ENCODE measurements at places on chromosomes 11 and 22.

- DNase-seq, result no peak
Measured at GRCh38 chr22:18152519-18152918, 2.5 kb downstream of the USP18 start.

DNA sequence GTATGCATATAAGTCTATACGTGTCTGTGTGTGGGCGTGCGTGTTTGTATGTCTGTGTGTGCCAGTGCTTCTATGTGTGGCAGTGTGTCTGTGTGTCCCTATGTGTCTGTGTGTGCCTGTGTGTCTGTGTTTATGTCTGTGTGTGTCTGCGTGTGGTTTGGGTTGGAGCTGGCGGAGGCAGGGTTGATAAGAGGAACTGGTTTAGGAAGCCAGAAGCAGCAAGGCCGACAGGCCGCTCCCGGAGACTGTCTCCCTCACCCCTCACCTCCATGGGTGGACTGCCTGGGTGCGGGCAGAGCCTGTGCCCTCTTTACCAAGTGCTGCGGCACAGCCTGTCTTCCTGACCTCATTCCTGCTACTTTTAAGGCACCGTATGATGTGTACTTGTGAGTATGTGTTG lies 327.1 kb upstream of the B3GAT1 start:
- no peak for DNase-seq

- no peak for DNase-seq
Measured at GRCh38 chr22:22935546-22936157, 48.0 kb downstream of the IGLL5 start.

- DNase-seq, result no peak
Measured at GRCh38 chr11:79325851-79326250, 115.0 kb downstream of the TENM4 start.

- no peak for DNase-seq
Measured at GRCh38 chr11:73426219-73426850, 50.1 kb downstream of the RELT start.

DNA sequence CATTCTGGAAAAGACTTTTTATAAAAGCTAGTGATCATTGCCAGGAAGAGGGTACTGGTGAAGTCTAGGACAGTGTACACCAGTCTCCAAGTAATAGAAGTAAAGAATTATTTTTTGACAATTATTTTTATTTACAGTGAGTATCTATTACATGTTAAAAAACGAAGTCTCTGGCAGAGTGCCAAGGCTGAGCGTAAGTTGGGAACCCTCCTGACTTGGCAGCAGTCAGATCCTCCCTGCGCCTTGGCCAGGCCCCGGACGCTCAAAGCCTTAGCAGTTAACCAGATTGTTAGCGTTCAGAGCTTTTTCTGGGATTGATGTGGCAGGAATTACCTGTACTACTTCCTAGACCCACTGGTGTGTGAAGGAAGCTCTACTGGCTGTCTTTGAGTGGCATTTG lies 38.1 kb upstream of the CTTN start:
- DNase-seq, result peak; percentile 40

DNA sequence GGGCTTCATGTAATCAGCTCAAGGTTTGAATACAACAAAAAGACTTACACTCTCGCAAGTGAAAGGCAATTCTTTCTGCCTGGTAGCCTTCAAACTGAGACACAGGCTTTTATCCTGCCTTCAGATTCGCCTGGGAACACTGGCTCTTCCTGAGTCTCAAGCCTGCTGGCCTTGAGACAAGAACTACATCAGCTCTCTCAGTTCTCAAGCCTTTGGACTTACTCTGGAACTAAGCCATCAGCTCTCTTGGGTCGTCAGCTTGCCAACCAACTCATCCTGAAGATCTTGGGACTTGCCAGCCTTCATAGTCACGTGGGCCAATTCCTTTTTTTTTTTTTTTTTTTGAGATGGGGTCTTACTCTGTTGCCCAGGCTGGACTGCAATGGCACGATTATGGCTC lies 35.7 kb upstream of the LRRC10B start:
- DNase-seq, result no peak

GRCh38 chr11:12451179-12451814 lies 73.9 kb downstream of the PARVA start:
- DNase-seq, result no peak

DNA sequence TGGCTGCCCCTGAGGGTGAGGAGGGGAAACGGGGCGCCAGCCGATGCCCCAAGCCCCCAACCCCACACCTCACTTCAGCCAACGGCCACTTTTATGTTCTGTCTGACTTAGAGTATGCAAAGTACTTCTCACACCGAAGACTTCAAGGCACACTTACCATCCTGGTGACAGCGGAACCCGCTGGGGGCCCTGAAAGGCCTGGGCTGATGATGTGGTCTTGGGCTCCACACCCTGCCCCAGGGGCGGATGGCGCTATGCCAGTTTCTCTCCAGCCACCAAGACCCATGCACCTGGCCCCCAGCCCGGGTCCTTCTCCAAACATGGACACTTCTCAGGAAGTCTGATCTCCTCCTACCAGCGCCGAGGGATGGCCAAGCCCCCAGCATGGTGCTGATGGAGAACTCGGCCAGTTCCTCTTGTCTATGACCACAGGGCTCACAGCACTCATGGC lies 175.4 kb downstream of the CTTN start:
- no peak for DNase-seq

DNA sequence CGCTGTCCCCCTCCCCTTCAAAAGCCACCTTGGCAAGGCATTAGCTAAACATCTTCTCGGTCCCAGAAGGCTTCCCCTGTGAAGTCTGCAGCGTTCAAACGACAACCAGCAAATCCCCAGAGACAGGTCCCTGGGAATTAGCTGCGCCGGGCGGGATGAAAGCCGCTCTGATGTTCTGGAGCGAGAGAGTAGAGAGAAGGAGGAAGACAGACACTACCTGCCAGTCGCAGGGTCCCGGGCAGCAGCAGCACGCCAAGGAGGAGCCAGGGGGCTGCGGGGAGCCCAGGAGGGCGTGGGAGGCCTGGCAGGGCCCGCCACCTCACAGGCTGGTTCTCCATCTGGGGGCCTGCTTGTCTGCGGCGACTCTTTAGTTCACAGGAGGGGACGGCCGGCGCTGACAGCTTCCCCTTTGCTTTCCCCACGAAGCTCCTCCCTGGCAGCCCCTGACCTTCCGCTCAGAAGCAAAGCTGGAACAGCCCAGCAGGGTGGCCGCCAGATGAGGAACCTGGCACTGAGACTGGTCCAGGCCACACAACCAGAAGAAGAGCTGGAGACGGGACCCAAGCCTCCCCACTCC lies at the start of gene NFAM1:
TSS of gene NFAM1 (minus strand) at position 384 of the 577 bp plus-strand sequence. CDS start at position 338, 46 bp downstream.
- peak; percentile 72 for DNase-seq

GRCh38 chr22:46033256-46034200 lies 56.6 kb upstream of the WNT7B start:
- DNase-seq, result no peak

GRCh38 chr22:48417225-48418070 lies 1410.2 kb downstream of the BRD1 start:
- DNase-seq, result no peak

- DNase-seq, result peak; percentile 52
Measured at GRCh38 chr22:30602049-30602448, 4.9 kb upstream of the TCN2 start.

- no peak for DNase-seq
Measured at GRCh38 chr22:37520776-37521191, 1.6 kb upstream of the CARD10 start.

DNA sequence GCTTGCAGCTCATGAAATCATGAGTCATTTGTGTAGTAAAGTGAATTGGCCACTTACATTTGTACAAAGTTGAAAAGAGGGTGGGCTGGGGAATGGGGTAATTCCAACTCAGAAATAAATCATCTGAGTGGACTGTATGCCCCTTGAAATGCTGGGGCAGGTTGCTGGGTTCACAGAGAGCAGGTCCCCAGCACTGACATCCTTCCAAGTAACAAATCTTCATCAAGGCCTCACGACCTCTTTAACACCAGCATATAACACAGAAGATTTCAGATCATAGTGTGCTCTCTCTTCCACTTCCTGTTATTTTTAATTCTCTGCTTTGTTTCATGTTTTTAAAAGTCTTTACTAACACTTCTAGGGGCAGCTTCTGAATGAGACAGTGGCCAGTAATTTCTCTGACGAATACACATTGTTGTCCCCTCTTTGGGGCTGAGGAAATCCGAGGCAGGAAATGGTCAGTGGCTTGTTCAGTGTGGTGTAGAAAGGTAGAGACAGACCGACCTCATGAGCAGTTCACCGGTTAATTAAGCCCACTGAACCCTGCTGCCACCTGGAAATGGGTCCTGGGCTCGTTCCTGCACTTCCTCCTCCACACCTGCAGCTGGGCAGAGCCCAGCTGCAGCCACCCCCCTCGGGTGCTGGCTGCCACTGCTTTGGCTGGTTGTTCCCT lies 127.7 kb downstream of the MAML2 start:
- no peak for DNase-seq

DNA sequence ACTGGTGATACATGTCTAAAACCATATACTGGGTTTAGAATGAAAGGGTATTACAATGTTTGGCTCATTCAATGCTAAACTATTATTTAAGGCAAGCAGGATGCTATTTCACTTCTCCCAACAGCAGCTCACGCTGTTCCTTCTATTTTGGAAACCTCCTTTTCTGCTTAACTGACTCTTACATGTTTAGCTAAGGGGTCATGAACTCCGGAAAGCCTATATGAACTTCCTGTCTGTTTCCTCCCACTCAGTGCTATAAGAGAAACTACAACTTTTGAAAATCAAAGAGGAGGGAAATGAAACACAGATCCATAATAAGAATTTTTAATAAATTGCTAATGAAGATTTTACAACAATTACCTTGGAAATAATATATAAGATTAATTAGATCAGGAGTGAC lies 30.9 kb downstream of the SLC36A4 start:
- DNase-seq, result no peak

DNA sequence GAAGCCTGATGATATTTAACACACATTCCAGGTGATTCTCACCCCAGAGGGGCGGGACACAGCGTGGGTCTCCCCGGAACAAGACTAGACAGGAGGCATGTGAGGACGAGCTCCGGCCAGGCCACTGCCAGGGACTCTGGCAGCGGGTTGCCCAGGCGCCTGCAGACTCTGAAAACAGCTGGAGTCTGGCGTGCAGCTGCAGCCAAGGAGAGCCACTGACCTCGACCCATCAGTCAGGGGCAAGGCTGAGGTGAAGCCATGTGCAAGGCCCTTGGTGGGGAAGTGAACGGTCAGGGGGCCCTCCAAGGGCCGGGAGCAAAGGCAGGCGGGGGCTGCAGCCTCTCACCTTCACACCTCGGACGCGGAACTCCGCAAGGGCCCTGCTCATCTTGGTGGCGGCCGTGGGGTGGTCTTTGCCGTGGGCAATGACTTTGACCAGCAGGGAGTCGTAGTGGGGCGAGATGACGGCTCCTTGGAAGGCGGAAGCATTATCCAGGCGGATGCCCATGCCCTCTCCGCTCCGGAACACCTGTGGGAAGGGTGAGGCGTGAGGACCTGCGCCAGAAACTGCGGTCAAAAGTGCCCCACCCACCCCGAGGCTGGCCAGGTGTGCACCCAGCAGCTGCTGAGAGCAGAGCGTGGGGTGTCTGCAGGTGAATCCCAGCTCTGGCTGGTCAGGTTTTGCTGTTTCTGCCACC lies 6.7 kb downstream of the LRFN4 start:
- DNase-seq, result no peak

- no peak for DNase-seq
Measured at GRCh38 chr11:100851147-100851546, 164.1 kb downstream of the ARHGAP42 start.

DNA sequence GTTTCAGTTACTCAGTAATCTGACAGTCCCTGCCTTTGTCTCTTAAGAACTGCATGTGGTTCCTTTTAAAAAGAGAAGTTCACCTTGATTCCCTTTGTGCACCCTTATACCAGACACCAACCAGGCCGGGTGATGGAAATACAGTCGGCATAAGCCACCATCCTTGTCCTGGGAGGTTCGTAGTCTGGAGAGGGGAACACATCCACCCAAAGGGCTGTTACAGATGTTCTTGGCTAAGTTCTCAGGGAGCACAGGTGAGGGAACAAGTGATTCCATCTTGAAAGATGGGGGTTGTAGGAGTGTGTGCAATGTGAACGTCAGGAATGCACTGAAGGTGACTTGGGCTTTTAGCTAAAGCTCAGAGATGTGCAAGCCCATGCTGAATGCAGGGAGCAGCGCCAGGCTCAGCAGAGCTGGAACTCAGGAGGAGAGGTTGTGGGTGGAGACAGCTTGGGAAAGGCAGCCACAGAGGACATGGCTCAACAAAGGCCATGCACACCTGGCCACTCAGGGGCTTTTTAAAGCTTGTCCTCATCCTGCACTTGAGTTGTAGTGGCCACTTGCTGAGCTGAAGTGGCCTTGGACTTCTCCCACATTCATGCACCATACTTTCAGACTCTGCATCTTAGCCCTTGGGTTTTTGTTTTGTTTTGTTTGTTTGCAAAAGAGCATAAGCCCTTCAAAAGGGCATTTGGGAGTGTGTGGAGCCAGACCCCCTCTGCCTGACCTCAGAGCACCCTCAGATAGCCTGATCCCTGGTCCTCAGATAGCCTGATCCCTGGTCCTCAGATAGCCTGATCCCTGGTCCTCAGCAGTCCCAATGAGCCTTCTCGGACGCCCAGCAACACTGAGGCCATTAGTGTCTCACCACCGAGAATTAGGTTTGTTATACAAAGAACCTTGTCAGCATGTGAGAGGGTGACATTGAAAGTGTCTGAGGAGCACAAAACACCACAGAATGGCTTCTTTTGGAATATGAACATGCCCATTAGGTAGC lies 12.7 kb upstream of the TMA7B start:
- DNase-seq, result no peak

DNA sequence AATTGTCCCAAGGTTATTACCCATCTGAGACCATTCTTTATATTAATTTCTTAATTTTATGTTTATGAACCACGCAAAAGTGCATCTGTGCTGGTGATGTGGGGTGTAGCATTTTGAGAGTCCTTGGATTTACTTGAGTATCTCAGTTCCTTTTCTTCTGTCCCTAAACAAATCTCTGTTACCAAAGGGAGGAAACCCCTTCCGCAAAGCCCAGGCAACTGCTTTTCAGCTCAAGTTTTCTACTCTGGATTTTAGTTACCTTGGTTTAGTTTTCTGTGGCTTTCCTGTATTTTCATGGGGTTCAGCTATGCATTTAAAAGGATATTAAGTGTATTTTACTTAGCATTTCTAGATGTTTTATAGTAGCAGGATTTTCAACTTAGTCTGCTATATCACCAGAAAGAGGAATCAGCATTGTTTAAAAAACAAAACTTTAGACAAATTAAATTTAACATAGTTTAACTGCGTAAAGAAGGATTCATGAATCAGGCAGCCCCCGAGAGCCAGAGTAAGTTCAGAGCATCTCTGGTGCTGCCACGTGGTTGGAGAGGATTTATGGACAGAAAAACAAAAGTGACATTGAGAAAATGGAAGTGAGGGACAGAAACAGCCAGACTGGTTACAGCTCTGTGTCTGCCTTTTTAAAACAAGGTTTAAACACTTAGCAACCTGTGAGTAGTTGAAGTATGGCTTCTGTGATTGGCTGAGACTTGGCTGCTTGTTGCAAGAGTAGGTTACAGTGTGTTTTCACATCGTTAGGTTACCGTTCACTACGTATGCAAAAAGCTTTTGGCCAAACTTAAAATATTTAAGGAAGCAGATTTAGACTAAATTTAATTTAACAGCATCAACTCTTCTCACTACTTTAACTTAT lies 9.6 kb downstream of the ADM start:
- no peak for DNase-seq

DNA sequence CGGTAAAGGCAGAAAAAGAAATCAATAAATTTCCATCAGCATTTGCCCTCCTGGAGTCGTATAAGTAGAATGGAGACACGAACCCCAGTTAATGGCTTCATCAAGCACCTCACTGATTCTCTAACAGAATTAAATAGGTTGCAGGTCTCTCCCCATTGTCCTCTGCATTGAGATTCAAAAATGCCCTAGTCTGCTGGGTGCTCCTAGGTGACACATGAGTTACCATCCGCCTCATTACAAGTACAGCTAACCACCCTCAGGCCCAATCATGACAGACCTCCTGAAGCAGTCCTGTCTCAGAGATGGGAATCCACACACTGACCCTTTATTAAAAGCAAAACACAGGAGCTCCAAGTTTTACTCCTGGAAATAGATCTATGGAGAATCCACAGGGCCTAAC lies 31.4 kb downstream of the HSPA8 start:
- DNase-seq, result no peak

Measured in NCI-H524 (cell line).